ENCODE measurements at places on chromosomes 12 and 14. TPM values are rescaled to one million over a fixed set of nuclear protein-coding genes. Genes with fewer than 3 reads are reported as not detected.

DNA sequence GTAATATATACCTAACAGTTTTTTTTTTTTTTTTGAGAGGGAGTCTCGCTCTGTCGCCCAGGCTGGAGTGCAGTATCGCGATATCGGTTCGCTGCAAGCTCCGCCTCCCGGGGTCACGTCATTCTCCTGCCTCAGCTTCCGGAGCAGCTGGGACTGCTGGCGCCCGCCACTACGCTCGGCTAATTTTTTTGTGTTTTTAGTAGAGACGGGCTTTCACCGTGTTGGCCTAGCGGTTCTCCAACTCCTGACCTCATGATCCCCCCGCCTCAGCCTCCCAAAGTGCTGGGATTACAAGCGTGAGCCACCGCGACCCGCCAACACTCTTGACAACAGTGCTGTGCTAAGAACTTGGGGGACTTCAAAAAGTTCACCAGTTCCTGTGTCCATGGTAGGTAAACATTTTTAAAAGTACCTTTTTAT lies 63.5 kb downstream of the FOXG1 start:
- H3K27ac ChIP-seq = no peak overlapping the region
- H3K4me1 ChIP-seq = no peaks in the 10 kb centered on the region
- H3K27me3 ChIP-seq = no peaks in the 10 kb centered on the region

DNA sequence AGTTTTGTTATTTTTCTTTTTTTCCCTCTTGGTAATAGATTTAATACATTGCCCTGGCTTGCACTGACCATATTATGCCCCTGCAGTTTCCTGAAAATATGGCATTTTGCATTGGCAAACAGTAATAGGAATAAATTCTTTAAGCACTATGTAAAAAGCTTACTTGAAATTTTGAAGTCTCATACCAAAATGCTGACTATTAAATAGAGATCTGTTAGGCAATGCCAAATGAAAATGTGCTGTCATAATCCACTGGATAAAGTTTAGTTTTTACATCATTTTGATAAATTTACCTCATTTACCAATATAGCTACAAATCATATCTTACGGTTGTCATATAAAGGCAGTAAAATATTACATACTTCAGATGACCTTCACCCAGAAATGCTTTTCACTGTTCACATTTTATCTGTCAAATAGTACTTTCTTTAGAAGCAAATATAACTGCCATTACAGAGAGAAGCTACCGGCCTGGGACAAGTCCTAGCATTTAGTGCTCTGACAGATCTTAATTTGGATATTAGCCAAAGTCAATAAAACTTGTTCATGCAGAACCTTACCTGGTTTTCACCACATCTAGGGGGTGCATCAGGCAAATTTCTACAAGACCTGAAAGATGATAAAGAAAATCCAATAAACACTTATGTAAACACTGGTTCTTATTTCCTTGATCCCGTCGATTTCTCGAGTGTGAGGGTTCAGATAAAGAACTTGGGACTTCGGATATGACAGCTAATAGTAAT lies 212.9 kb downstream of the PAX9 start:
- H3K27ac ChIP-seq = no peak overlapping the region
- H3K4me1 ChIP-seq = no peaks in the 10 kb centered on the region
- H3K36me3 ChIP-seq = no peaks in the 10 kb centered on the region
- no peak for DNase-seq
- H3K27me3 ChIP-seq = no peaks in the 10 kb centered on the region

The SLC6A15 gene
- not detected for total RNA-seq

The SLC22A17 gene
- 7.8 TPM for total RNA-seq
